ACHN (cell line): ENCODE measurements at places on chromosomes 16 and 17.

DNA sequence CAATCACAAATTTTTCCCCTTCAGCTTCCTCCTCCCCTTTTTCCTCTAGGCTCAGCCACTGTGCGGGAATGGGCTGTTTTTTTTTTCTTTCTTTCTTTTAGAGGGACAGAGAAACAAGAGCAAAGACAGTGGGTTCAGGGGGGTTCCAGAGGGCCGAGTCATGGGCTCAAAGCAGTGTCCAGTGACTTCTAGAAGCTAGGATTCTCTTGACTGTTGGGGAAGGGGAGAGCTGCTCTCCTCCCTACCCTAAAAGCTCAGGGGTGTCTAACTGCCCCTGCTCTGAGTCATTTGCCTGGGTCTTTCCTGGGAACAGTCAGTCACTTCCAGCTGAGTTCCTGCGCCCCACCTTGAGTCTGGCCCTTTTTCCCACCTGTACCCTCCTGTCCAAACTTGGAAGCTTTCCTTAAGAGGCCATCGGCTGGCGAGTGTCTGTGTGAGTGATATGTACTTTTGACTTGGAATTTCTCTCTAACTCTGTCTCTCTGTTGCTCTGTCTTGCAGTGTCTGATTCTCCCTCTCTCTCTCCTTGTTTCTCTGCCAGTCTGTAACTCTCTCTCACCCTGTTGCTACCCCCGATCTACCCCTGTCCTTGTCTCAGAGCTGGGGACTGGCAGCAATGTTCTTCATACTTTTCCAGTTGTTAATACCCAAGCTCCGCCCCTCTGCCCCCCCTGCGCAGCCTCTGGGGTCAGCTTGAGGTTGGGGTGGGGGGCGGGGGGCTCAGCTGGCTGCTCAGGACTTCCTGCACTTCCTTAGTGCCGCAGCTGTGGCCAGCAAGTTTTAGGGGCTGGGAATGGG is 2.4 kb downstream of the THRA start:
- DNase-seq = peak; percentile 33

DNA sequence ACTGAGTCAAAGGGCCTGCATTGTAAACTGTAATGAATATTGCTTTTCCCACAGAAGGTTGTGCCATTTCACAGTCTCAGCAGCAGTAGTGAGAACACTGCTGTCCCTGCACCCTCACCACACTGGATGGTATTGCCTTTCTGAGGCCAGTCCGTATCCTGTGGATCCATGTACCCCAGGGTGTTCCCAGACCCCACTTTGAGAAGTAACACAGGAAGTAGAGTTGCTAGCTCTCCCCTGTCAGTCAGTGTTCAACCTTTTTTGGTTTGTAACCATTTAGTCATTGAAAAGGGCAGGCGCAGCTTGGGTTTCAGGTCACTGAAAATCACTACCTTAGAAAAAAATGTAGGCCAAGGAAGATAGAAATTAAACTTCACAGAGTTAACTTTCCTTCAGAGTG is 37.9 kb downstream of the SLFN12L start:
- DNase-seq = no peak

- peak; percentile 91 for DNase-seq
Observed at GRCh38 chr16:69105501-69106361, at the start of gene HAS3. Gene HAS3 (plus strand): TSS chr16:69105653. CDS start chr16:69109396, 3,743 bp downstream.

DNA sequence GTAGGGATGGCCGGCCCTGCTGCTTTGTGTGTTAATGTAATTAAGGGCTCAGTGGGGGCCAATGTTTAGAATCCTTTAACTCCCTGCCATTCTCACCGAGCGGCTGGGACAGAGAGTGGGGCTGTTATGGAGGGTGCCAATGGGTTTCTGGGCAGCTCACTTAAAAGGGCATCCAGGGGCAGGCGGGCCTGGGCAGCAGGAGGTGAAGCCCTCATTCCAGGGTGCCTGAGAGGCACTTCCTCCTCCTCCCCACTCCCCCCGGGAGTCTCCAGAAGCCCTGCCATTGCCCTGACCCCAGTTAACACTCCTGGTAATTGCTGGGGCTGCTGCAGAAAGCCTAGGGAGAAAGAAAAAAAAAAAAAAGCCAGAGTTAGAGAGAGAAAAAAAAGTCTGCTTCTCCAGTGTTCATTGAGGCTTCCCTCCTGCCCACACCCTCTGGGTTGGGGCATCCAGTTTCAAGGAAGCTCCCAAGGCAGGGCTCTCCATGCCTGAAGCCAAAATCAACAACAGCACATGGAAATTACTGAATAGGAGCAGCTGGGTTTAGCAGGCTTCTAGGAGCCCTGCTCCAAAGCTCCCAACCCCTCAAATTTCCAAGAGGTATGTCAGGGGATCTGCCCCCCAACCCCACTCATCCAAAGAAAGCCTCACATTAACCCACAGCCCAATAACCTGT is 28.0 kb downstream of the CUEDC1 start:
- DNase-seq = no peak

DNA sequence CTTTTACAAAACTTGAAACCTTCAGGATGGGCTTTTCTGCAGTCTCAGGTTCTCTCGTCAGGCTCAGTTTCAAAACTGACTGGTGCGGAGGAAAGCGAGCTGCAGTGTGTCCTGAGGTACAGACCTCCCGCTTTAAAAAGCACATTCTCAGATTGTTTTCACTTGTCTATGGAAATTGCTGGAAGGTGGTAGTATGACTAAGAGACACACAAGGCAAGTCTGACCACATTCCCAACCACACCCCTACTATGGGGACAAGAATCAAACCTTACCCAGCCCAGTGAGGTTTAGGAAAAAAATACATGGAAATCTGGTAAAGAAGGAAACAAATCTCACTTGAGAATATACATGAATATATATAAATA is 18.2 kb downstream of the SRP68 start:
- DNase-seq = no peak

DNA sequence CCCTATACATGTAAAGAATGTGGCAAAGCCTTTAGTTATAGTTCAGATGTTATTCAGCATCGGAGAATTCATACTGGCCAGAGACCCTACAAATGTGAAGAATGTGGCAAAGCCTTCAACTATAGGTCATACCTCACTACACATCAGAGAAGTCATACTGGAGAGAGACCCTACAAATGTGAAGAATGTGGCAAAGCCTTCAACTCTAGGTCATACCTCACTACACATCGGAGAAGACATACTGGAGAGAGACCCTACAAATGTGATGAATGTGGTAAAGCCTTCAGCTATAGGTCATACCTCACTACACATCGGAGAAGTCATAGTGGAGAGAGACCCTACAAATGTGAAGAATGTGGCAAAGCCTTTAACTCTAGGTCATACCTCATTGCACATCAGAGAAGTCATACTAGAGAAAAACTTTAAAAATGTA is 42.5 kb downstream of the ZNF267 start:
- no peak for DNase-seq

DNA sequence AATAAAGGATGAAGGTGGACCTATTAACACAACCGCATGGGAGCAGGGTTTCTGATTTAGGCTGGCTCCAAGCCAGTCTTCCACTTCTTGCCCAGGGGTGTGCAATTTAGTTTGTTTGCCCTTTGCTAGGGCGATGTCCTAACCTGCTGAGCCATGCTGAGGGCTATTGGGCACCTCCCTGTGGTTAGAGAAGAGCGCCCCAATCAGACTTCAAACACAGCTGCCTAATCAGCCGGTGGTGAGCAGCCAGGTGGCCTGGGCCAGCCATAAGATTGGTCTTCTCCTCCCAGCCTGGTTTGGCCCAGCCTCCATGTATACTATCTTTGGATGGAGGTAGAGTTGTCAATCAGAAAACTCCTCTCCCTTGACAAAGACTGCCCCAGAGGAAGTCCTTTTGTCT is 15.7 kb downstream of the TMEM94 start:
- no peak for DNase-seq

GRCh38 chr16:22353191-22353919 is 21.1 kb downstream of the CDR2 start:
- peak; percentile 91 for DNase-seq

DNA sequence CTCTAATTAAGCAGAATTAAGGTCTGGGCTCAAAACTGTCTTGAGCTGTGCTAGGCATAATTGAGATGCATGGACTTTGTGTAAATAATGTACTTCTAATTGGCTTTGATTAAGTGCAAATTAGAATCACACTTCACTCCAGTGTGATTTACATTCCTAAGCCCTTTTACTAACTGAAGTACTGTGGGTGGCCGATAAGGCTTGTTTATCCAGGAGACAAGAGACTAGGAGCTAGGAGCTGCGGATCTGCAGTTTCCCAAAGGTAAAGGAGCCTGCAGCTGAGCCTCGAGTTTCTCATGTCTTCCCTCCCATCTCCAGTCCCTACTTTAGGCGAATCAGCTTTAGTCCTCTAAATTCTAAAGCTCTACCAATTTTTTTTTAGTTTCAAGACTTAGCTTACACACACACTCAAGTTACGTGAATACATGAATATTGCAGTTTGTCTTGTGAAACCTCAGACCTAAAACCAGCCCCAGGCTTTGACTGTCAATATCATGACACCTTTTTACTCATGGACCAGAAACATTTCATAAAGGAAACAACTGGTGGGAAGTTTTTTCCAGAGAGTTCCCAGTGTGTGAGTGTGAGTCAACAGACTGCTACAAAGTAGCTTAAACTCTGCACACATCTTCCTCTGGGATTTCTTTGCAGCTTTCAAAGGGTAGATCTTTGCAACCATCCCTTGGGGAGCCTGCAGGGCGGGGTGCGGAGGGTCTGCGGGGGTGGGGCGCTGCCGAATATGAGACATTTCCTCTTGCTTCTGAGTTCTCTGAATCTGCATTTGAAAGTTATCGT is 113.9 kb upstream of the TBX2 start:
- DNase-seq = no peak

DNA sequence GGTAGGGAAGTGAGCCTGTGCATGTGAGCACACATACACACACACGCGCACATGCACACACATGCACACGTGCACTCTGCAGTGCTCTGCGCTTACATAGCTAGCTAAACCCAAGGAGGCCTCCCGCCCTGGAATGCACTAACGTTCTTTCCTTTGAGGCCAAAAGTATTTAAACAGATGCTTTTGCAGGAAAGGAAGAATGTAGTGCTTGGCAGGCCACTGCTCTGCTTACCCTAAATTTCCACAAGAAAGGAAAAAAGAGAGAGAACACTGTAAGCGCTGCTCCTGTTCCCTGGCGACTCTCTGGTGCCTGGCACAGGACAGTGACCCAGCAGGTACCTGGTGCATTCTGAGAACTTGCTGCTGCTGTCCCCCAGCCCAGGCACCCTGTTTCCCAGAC is 31.3 kb upstream of the MRPS23 start:
- no peak for DNase-seq

GRCh38 chr16:4612977-4613635 is 1.6 kb downstream of the UBALD1 start:
- no peak for DNase-seq
